SJSA1 (cell line): ENCODE measurements at places on chromosomes 3 and 15.
A peak's percentile ranks its signal among the peaks of the same experiment; 100 is the strongest.

DNA sequence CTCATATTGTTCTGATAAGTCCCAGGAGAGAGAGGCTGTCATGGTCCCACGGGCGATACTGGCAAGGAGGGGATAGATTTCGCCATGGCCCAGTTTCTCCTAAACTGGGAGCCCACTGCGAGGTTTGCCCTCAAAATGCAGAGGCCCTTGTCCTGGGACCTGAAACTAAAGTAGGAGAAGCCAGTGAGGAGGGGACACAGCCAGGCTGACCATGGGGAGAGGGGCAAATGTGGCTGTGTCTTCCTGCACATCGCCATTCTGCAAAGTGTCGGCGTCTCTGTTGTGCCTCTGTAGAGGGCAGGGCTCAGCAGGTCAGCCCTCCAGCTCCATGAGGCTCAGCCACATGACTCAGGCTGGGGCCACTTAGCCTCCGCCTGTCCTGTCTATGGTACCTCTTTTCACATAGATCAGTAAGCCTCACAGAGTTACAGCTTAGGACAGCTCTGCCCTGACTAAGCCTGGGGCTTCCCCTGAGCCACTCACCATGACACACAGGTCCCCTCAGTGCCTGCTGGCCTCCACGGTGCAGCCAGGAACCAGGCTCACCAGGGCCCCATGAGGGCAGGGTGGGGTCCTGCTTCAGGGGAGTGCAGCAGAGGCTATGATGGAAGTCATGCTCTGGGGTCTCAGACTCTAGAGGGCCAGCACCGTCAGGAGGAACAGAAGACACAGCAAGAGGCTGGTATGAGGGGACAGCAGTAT lies 28.6 kb upstream of the PLXNA1 start:
- no peak for DNase-seq

DNA sequence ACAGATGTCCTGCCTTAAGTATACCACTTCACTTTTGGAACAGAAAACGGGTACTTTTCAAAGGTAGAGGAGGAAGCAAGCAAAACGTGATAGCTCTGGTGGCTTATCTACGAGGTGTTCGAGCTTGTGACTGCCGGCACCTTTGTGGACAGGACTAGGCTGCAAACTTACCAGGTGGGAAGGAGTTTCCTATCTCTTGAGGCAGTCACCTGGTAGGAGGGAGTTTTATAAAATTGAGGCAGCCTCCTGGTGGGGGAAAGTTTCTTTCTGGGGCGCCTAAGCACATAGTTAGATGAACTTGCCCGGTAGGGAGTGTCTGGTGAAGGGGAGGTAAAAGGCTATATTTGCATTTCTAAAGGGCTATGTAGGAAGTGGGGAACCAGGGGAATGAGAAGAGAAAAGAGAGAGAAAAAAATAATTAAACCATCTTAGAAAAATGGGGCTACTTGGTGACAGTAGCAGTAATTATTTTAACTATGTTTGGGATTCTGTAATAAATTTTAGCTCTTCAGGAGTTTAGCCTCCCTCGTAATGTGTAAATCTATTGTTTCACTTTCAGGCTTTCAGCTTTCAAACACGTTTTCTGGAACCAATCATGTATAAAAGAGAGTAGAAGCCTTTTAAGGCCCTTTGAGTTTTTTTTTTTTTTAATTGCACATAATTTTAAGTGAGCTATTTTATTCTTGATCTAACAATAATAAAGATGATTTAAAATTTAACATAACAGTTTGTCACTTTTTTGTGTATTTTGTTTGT lies 131.0 kb downstream of the IL5RA start:
- DNase-seq: no peak

DNA sequence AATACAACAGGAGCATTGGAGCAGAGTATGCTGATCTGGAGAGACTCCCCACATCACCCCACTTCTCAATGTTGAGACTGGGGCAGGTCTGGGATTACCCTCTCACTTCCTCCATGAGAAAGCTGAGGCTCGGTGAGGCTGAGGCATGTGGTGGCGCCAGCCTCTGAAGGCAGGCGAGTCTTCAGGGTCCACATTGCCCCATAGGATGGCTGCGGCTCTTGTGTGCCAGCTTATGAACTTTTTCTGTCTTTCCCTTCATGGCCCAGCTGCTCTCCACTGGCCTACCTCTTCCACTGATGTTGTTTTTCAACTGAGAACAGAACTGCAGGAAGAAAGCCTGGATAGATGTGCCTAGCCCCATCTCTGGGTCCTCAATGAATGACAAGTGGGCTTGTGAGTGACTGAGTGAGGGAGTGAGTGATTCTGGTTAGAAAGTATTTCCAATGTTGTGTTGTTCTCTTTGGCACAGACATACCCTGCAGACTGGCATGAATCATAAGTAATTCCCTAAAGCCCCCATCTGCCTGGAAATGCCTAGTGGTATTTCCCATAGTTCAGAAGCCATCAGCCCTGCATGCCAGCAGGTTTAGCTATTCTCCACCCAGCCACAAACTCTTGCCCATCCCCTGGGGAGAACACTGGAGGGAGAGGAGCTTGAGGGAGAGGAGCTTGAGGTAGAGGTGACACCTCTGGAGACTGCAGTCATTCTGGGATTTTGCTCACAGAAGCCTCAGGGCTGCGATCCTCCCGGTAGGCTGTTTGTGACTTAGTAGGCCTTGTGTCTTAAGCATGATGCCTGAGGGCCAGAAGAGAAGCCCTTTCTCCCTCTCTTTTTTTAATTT lies 56.9 kb downstream of the AMOTL2 start:
- peak; percentile 62 for DNase-seq

DNA sequence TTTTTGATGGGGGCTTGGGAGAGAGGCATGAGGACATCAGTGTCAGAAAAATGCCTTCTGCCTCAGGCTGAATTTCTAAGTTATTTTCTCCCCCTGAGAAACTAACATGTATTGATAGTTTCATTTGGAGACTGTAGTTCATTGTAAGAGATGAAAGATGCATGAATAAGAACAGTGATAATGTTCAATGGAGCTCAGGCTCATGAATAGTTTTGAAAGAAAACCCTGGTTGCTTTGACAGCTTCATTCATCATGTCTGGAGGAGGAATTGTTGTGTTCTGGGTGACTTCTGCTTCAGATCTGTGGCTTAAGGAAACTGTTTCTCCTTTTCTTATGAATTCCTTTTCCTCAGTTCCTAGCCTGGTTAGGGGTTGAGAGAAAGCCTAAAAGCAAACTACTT lies 204.0 kb upstream of the LRRC3B start:
- no peak for DNase-seq

GRCh38 chr3:38347421-38348200 lies 1.0 kb downstream of the XYLB start:
- no peak for DNase-seq

DNA sequence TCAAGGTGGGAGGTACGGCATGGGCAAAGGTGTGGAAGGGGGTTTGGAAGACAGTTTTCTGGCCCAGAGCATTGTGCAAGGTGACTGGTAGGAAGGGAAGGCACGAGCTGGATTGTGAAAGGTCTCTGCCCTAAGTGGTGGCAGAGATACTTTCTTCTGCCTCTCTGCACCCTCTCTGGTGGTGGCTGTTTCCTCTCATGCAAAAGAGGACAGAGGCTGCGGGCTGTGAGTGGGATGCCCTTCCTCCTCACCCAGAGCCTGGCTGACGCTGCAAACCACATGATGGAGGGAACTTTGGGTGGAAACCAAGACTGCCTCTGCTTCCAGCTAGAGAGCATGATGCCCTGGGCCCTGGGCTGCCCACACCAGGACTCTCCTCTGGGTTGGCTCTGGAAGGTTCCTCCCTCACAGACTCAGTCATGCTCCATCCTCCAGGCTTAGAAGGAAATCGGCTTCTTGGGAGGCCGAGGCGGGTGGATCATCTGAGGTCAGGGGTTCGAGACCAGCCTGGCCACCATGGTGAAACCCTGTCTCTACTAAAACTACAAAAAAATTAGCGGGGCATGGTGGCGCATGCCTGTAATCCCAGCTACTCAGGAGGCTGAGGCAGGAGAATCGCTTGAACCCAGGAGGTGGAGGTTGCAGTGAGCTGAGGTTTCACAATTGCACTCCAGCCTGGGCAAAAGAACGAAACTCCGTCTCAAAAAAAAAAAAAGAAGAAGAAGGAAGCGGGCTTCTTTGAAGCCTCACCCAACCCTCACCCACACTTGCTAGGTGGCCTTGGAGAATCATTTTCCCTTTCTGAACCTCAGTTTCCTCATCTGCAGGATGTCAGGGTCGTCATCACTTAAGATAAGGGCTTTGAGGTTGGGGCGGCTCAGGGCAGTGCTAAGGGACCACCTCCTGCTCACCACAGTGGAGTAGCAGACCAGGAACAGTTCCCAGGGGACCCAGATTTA lies 8.3 kb downstream of the PSTPIP1 start:
- DNase-seq: no peak

- no peak for DNase-seq
These were observed 74.7 kb downstream of the MAGI1 start for GRCh38 chr3:65963787-65964677.

DNA sequence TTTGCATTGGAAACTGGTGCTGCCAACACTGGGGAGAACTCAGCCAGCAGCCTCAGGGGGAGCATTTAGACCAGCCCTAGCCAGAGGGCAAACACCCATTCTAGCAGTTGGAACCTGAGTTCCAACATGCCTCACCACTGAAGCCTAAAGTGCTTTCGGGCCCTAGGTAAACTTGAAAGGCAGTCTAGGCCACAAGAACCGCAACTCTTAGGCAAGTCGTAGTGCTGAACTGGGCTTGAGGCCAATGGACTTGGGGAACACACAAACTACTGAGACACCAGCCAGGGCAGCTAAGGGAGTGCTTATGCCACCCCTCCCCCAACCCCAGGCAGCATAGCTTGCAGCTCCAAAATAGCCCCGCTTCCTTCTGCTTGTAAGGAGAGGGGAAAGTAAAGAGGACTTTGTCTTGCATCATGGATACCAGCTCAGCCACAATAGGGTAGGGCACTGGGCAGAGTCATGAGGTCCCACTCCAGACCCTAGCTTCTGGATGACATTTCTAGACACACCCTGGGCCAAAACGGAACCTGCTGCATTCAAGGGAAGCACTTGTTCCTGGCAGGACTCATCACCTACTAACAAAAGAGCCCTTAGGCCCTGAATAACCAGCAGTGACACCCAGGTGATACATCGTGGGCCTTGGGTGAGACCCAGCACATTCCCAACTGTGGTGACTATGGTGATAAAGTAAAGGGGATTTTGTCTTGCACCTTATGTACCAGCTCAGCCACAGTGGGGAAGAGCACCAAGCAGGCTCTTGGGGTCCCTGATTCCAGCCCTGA lies 37.3 kb upstream of the TEX9 start:
- DNase-seq: no peak

DNA sequence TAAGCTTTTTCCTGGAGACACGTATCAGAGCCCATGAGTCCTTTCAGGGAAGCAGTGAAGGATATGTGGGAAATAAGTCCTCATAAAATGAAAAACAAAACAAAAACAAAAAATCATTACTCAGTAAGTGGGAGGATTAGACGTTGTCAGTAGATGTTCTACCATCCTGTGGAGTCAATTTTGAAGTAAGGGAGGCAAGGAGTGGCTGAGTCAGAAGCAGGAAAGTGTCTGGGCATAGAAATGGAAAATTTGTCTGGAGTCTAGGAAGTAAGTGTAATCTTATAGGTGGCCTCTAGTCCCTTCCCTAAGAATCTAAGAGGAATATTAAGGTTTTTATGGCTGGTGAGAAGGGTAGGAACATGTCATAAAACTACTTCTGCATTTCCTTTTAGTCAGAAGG lies 339.8 kb upstream of the SEMA6D start:
- DNase-seq: no peak

DNA sequence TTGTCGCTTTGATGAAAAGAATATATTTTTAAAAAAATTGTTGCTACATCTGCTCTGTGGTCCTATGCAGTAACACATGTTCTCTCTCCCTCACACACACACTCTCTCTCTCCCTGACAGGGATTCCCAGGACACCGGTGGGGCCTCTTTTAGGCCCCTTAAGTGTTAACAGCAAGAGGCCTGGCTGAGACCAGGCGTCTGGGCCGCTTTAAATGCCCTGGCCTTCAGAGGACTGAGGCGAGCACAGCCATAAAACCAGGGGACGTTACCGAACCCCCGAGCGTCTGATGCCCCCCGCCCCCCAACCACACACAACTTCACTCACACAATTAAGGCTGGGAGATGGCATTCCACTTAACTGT lies 1.7 kb downstream of the BNC1 start:
- DNase-seq: peak; percentile 56

DNA sequence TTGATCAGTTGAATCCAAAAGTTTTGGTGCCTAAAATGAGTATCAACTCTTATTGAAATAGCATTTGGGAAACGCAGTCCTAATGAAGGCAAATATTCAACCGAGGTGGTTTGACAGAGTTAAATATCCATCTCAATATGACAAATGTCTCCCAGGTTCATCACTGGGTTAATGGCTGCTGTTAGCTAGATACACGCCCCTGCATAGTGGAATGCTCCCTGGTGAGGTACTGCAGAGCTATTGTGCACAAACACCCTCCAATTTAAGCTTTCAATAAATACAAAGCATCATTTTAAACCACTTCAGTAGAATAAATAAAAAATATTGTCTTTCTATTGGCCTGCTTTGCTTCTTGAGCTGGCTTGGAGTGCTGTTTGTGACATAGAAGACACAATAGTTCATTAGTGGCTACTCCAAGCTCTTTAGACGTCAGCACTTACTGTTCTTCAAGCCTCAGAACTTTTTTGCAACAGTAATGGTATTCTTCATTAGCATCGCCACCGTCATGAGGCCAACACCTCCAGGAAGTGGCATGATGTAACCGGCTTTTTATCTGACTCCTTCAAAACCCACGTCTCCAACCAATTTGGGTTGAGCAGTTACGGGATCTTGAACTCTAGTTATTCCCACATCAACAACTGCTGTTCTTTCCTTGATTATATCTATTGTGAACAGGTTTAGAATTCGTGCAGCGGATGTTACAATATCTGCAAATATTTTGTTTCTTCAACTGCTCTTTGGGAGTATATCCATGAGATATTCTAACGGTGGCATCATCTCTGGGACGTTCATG lies 1159.6 kb upstream of the EPHA6 start:
- no peak for DNase-seq

- no peak for DNase-seq
These were observed 126.2 kb downstream of the TIGIT start for GRCh38 chr3:114420072-114420471.

DNA sequence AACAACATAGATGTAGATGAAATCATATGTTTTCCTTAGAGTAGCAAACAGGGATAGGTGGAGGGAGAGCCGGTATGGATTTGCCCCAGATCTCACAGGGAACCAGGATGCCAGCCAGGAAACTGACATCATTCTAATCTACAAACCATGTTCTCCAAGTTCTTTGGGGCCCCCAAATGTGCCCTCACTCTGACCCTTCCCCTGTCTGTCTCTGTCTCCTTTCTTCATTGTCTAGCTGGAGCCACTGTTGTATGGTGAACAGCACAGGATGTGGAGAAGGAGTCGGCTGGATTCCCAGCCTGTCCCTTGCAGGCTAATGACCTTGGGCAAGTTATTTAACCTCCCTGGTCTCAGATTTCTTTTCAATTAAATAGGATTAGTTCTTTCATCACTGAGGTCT lies 962 bp downstream of the ATP13A5 start:
- no peak for DNase-seq

DNA sequence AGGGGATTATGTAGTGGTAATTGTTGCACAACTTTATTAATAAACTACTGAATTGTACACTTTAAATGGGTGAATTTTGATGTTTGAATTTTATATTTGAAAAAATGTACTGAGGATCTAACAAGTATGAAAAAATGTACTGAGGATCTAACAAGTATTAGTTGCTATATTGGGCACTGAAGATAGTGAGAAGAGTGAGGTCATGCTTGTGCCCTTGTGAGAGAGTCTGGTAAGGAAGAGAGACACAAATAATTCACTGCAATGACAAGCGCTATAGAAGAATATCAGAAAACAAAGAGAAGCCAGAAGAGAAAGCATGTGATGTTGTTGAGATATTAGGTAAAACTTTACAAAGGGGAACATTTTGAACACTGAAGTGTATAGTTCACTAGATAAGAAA lies 137.6 kb downstream of the DTWD1 start:
- no peak for DNase-seq

GRCh38 chr3:110165753-110166152 lies 828.4 kb upstream of the DPPA4 start:
- DNase-seq: no peak
